ENCODE measurements at places on chromosomes 2 and 18.
A peak's percentile ranks its signal among the peaks of the same experiment; 100 is the strongest.

DNA sequence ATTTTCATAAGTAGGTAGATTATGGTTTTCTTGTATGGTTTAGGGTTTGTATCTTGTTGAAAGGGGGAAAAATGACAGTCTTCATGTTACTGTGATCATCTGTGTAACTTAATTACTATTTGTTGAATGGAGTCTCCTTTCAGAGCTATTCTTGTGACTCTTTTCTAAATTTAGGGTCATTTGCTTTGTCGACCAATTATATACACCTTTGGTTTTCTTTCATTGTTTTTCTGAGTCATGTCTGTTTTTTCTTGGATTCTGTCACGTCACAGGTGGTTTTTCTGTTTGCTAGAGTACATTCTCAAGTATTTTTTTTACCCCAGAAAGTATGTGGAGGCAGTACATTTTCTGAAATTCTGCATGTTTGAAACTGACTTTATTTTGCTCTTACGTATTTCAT lies 43.8 kb upstream of the DYSF start:
- DNase-seq = no peak

GRCh38 chr2:49616800-49617199 lies 462.5 kb upstream of the FSHR start:
- DNase-seq = no peak

- DNase-seq = peak; percentile 35
These were observed at the start of gene SNTG2 for GRCh38 chr2:950080-950966. TSS of gene SNTG2 (plus strand) at chr2:950849. CDS start at chr2:950997, 148 bp downstream.

DNA sequence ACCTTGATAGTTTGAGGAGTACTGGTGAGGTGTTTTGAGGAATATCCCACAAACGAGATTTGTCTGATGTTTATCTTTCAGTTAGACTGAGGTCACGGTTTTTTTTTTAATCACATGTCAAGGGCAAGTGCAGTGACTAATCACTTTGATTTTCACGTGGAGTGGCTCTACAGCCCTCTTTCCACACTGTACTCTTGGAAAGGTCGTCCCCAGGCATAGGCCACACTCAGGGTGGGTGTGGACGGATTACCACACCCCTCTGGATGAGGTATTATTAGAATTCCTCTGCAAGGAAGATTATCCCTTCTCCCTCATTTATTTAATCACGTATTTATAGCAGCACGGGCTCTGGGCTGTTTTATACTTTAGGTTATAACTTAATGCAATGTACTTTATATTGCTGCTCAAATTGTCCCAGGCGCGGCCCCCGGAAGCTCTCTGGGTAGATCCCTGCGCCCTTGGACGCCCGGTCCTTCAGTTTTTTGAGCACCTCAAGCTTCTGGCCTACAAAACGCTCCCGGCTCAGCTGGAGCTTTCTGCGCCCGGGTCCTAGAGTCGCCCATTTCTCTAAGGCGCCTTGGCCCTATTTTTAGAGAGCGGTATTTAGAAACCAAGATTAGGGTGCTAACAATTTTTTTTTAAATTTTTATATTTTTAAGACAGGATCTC lies 515 bp upstream of the PLEKHB2 start:
- DNase-seq = no peak

DNA sequence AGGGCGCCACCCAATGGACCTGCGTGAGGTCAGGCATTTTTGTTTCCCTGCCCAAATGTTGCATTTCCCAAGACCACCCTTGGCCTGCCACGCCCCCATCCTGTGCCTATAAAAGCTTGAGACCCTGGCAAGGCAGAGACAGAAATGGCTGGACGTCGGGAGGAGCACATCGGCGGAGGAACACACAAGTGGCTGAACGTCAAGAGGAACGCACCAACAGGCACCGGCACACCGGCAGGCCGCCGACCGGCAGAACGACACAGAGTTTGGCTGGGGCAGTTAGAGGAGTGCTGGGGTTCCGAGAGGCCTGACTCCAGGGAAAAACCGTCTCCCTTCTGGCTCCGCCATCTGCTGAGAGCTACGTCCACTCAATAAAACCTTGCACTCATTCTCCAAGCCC lies 35.9 kb downstream of the DCDC2C start:
- no peak for DNase-seq

DNA sequence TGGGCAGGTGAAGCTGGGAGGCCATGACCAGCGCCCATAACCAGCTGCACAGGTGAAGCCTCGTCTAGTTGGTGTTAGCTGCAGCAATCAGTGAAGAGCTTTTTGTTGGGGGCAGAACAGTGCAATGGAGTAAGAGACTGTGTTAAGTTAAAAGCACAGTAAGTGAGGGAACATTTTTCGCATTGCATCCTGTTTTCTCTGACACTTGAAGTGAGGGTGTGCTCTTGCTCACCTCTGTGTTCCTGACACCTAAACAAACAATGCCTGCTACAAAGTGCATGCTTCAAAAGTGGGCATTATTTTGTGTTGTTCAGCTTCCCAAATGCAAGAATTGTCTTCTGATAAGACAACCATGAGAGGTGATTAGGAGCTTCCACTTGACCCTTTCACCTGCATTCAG lies 324.0 kb upstream of the ACVR2A start:
- no peak for DNase-seq

DNA sequence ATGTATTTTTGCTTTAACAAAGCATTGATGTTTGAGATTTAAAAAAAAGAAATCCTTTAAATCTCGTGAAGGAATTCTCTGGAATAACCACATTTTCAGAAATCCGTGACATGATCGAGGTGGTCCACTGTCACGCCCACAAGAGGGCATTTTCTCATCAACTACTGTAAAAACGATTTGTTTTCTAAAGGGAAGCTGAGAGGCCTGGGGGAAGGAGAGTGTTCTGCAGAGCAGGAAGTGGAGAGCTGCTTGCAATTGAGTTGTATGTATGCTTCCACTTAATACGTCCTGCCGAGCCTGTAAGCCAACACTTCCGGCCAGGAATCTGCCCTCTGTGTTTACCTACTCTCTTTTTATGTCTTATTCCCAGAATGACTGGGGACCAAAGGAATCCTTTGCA lies 19.4 kb downstream of the KLHL29 start:
- no peak for DNase-seq

DNA sequence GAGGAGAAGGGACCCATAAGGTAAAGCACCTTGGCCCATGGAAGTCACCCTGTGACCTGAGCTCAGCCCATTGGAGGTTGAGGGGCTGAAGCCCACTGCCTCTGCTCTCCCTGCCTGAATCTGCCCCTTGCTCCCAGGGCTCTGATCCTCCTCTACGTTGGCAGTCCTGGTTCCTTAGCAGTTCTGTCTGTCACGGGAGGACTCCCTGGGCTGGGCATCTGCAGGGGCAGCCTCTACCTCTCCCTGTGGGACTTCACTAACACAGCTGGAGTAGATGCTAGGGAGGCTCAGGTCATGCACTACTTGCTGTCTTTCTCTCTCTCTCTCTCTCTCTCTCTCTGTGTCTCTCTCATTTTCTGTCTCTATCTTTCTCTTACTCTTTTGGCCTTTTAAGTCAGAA lies 8.7 kb downstream of the GYPC start:
- no peak for DNase-seq
